ENCODE measurements at places on chromosomes 1 and 21.
A peak's percentile ranks its signal among the peaks of the same experiment; 100 is the strongest.

DNA sequence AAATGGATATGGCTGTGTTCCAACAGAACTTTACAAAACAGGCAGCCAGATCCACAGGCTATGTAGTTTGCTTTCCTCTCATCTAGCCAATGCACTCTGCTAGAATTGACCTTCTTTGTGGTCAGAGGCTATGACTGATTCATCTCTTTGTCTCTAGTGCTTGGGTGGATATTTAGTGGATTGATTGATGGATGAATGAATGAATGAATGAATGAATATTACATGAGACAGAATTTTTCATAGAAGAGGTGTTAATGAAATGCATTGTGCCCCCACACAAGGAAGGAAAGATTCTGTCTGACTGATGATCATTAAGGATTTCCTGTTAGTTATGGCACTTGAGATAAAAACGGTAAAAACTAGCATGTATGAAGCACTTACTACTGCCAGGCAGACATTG is 50.5 kb upstream of the ZYG11A start:
- peak; percentile 47 for DNase-seq

DNA sequence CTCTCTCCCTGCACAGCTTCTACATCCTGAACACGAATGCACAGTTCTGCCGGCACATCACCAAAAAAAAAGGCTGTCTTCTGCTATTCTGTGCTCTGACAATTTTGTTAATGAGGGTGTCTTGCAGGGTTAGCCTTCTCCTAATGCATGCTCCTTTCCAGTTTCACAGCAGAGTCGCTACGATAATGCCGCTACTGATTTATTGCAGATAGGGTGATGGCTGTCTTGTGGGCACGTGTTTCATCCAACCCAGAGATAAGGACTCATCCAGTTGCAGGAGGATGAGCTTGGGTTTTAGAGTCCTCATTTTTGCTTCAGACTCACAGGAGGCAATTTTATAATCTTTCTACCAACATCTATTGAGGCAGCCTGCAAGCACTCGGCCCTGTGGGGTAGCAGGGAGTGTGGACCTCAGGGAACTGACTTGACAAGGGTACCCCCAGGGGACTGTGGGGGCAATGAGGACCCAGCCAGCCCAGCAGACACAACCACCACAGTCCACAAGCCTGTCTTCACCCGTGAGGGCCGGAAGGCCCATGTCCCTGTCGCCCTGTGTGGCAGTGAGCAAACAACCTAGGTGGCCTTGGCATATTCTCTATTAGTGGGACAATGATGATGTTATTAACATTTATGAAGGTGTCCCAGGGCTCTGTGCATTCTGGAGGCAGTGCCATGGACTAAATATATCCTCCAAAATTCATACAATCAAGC is 15.4 kb upstream of the UTS2 start:
- DNase-seq: no peak

DNA sequence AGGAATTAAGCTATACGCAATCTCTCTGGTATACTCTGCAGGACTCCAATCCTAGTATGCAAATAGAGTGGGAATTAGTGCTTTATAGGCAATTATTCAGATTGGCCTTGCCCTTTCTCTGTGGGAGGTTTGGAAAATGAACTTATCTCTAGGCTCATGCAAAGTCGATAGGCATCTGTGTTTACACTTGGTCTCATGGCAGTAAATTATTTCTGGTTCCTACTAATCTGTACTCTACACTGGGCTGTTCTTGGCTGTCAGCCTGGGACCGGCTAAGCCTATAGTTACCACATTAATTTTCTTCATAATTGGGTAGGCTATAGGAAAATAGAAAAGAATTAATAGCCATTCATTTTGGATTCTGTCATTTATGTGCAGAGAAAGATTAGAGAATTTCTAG is 544.6 kb downstream of the AMY1C start:
- DNase-seq: no peak

DNA sequence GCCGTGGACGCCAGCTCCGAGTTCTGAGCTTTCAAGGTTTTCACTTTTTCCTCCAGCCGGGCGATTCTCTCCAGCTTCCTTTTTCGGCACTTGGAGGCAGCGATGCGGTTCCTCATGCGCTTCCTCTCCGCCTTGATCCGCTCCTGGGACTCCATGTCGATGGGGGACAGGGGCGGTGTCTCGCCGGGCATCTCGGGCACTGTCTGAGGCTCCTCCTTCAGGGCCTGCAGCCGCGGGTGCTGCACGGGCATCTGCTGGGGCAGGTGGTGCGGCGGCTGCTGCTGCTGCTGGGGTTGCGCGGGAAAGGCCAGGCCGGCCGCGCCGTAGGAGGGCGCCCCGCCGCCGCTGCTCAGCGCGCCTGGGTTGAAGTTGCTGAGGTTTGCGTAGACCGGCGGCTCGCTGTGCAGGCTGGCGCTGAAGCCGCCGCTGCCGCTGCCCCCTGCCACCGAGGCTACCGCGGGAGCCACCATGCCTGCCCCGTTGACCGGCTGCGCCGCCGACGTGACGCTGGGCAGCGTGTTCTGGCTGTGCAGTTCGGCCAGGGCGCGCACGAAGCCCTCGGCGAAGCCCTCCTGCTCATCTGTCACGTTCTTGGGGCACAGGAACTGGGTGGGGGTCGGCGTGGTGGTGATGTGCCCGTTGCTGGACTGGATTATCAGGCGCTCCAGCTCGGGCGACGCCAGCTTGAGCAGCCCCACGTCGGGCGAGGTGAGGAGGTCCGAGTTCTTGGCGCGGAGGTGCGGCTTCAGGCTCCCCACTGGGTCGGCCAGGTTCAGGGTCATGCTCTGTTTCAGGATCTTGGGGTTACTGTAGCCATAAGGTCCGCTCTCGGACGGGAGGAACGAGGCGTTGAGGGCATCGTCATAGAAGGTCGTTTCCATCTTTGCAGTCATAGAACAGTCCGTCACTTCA is 1.4 kb downstream of the JUN start:
- DNase-seq: no peak

DNA sequence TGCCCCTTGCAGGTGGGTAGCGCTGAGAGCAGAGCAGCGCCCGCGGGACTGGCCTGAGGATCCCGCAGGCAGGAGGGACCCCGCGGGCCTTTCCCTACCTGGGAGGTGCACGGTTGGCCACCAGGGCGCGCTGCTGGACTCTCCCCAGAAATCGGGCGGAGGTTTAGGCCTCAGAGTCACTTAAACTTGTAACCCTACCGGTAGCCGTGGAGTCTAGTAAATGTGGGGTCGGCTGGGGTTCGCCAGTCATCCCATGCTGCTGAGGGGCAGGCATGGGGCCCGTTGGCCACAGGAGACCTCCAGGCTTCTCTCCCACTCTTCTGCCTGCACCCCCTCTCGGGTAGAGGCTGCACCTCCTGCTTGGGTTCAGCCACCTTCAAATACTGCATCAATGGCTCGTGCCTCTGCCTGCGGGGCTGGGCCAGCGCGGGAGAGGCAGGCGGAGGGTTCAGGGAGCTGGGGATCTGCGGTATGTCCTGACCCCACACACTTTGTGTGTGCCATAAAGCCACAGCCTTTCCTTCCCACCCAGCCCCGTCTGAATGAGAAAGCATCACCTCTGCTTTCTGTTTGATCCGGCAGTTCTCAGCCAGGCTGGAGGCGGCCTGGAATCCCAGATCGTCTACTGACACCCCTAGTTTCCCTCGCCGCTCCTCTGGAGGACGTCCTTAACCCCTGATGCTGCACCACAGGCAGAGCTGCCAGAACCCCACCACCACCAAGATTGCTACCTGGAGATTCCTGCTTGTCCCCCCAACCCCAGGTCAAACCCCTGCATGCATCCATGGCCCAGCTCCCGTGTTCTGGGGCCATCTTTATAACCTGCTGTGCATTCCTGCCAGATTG is 12.3 kb upstream of the GSTM4 start:
- DNase-seq: no peak

GRCh38 chr1:41823471-41823870 is 95.3 kb downstream of the HIVEP3 start:
- peak; percentile 46 for DNase-seq

DNA sequence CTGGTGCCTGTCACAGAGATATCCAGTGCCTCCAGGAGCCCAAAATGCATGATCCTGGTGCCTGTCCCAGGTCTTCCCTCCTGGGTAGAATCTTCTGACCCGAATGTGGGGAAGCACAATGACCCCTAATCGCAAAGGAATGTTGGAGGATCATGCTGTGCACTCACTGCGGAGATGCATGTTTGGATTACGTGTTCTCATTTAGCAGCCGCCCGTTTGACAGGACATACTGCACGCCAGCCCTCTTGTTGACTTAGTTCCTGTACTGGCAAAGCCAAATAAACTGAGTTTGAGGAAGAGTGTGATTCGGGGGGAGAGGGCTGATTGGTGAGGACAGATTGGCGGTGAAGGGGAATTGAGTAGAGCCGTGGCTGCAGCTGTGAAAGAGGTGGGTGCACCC is 85.9 kb upstream of the SIM2 start:
- no peak for DNase-seq

DNA sequence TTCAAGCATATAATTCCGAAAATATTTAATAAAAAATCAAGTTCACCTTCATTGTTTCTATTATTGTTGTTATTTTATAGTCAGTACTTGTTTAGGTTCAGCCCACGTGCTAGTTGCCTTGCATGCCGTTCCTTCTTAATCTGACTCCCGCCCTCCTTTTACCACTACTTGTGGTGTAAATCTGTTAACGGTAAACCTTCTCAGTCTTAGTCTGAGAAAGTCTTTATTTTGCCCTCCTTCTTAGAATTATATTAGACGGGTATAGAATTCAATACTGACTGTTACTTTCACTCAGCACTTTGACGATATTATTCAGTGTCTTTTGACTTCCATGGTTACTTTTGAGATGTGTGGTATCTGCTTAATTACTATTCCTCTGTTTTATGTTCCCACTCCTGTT is 104.8 kb downstream of the RGL1 start:
- DNase-seq: no peak

GRCh38 chr1:201989354-201990128 is 7.1 kb downstream of the RNPEP start:
- DNase-seq: no peak

GRCh38 chr1:220278991-220279390 is 6.7 kb upstream of the RAB3GAP2 start:
- peak; percentile 58 for DNase-seq

DNA sequence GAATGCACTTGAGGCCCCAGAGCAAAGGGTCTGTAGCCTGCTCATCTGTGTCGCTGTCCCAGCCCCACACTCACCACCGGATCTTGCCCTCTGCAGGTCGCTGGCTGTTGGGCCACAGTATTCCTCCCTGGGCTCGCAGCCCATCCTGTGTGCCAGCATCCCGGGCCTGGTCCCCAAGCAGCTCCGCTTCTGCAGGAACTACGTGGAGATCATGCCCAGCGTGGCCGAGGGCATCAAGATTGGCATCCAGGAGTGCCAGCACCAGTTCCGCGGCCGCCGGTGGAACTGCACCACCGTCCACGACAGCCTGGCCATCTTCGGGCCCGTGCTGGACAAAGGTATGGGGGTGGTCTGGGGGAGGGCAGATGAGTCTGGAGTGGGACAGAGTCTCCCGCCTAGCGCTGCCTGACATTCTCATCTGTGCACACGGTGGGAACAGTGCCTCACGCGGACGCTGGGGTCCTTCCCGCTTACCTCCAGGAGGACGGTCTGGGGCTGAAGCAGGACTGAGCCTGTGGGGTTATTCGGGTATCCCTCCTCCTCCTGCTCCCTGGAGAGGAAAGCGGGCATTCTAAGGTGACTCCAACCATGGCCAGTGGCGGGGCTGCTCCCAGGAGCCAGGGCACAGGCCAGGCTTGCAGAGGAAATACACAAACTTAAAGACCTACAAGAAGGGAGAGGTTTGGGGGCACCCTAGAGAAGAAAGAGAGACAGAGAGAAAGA is 15.9 kb downstream of the WNT3A start:
- no peak for DNase-seq

DNA sequence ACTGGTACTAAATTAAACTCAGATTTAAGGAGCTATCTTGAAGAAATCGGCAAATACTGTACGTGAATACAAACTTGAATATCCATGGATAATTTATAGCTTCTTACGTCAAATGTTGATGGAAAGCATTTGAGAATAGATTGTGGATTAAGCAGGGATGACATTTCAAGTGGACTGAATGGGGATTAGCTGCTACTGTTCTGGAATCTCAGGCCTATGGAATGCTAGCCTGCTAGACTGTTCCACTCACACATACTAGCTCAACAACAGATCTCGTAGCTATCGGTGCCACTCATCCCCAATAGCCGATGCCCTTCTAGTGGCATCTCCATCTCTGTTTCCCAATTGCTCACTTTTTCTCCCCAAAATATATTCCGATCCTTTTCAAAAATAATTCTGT is 62.0 kb upstream of the USP25 start:
- no peak for DNase-seq

GRCh38 chr21:28754862-28755261 is 237.8 kb downstream of the LTN1 start:
- DNase-seq: no peak

DNA sequence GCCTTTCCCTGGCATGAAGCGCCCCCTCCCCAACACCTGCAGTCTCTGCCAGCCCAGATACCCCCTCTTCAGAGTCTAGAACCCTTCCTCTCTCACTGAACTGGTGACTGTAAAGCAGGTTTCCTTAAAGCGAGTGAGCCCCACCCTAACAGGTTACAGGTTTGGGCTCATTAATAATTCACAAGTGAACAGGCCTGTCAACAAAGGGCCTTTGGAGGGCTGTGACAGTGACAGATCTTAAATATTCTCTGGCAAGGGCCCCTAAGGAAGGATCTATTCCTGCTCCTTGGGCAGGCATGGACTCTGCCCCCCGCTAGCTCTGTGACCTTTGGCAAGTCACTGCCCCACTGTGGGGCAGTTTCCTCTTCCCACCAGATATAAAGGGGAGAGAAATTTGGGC is 5.6 kb upstream of the TTC39A start:
- no peak for DNase-seq

- DNase-seq: no peak
These were observed 173.0 kb downstream of the LEPR start for GRCh38 chr1:65593516-65593915.

DNA sequence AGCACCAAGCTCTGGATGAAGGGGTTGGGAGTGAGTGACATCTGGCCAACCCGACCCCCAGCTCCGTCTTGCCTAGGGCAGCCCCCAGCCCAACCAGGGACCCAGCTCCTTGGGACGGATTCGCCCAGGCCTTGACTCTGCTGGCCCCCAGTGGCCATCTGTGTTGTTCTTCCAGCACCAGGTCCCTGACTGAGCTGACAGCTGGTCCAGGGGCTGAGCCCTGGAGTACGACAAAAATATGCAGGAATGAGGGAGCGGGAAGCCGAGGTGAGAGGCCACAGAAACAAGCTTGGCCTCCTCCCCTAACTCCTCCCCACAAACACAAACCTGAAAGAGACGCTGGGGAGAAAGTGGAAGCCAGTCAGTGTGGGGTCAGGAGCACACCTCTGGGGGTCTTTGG is 55.0 kb upstream of the PAX7 start:
- DNase-seq: peak; percentile 22
